ENCODE measurements at places on chromosomes 1 and 21.

GRCh38 chr1:236978740-236979139 is 25.5 kb downstream of the MT1HL1 start:
- DNase-seq: no peak

GRCh38 chr1:159274631-159275030 is 27.5 kb upstream of the FCER1A start:
- DNase-seq: no peak

- peak; percentile 1 for DNase-seq
These were observed 31.6 kb upstream of the KIF1B start for GRCh38 chr1:10178597-10179405.

- no peak for DNase-seq
These were observed 186.4 kb downstream of the AKT3 start for GRCh38 chr1:243663651-243664050.

DNA sequence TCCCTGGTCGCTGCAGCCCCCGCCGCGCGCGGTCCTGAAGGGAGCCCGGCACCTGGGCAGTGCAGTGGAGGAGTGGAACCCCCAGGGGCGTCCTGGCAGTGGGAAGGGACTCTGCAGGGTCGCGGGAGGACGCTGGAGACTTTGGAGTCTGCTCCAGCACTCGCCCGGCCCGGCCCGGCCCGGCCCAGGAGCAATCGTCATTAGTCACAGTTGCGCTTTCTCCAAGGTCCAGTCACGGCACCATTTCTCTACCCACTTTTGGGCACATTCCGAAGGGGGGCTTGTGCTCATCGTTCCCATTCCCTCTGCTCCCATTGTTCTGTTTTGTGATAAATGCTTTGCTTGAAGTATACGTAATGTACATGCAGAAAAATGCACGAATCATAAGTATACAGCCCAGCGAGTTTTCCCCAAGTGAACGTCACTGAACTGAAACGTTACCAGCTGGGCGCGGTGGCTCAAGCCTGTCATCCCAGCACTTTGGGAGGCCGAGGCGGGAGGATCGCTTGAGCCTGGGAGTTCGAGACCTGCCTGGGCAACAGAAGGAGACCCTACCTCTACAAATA is 999 bp downstream of the THAP3 start:
- no peak for DNase-seq

- no peak for DNase-seq
These were observed 91.4 kb upstream of the TPTE start for GRCh38 chr21:10430005-10430404.

DNA sequence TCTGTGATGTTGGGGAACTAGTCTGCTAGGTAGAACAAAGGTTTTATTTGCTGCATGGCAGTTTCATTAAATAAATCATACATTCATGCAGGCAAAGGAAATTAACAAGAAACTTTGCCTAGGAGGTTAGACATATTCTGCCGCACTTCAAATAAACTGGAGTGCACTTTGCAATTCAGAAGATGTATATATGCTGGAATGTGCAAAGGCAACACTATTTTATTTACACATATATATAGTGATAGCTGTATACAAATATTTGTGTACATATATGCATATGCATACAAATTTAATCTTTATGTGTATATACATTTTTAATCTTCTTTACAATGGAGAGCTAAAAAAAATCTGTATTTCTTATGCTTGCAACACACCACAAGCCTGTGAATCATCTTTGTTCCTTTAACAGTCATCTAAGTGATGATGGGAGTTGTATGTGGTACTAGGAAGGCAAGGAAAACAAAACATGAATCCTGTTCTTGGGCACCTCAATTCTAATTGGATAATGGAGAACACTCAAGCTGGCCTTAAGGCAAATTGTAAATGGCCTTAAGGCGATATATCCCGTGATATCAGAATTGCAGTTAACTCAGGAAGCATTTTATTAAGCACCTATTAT is 605.8 kb upstream of the CAMK1G start:
- no peak for DNase-seq

DNA sequence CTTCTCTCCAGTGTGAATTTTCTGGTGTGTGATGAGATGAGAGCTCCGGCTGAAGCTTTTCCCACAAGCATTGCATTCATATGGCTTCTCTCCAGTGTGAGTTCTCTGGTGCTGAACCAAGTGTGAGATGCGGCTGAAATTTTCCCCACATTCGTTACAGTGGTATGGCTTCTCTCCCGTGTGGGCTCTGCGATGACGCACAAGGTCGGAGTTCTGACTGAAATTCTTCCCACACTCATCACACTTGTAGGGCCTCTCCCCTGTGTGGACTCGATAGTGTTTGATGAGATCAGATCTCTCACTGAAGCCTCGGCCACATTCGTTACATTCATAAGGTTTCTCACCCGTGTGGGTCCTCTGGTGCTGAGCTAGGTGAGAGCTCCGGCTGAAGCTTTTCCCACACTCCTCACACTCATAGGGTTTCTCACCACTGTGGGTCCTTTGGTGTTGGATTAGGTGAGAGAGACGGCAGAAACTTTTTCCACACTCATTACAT is 7.4 kb downstream of the ZNF436 start:
- no peak for DNase-seq

DNA sequence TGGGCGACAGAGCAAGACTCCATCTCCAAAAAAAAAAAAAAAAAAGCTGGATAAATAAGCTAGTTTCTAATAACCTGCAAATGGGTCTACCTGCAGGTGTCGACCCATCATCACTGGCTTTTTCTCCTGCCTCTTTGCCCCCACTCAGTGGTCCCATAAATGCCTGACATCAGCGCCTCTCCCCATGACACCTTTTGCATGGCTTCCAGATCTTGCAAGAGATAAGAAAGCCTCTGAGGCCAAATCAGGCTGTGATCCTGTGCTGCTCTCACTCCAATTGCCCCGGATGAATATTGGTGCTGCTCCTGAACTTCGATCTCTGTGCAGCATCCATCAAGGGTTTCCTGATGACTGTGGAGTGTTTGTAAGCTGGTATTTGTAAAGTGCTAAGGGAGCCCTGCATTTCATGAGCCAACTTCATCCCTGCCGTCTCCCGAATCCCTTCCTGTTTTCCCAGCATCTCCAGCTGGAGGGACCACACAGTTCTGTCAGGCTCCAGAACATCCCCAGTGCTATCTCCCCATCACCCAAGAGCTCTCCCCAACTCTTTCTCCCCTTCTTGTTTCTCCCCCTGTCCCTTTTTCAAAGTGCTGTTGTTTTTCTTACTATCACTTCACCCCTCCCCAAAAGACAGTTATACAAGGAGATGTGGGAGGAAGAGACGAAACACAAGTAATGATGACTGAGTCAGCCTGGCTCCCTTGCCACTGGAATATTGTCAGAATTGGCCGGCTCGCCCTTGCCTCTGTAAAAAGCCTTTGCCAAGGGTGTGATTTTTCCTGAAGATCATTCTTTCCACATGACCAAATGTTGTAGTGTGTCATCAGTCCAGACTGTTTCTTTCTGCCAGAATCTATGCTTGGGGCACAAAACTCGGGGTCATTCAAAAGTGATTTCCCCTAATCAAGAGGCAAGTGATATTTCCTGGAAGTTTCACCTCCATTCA is 2.8 kb upstream of the EFHD2 start:
- no peak for DNase-seq

GRCh38 chr21:27275294-27275927 is 308.5 kb upstream of the ADAMTS5 start:
- DNase-seq: no peak

DNA sequence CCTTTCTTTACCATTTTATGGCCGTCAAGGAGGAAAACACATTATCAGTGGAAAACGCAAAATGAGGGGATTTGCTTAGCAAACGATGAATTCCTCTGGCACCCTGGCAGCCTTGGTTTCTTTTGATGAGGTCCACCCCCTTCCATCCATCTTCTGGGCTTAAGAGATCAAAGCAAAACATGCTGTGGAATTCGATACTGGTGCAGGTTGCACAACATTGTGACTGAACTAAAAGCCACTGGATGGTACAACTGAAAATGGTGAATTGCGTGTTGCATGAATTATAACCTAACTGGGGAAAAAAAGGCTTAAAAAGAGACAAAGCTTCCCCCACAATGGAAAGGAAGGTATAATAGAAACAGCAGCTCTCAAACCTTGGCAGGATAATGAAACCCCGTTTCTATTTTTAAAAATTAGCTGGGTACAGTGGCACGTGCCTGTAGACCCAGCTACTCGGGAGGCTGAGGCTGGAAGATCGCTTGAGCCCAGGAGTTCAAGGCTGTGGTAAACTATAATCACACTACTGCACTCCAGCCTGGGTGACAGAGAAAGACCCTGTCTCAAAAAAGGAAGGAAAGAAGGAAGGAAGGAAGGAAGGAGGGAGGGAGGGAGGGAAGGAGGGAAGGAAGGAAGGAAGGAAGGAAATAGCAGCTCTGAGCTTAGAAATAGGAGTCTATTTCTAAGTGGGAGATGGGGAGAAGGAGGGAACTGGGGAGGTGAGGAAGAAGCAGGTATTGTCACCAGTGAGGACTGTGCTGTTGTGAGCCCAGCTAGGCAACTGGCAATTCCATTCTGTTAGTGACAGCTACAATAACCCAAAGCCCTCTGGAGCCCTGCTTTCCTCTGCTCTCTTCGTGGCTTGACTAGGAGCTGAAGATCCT is 29.0 kb upstream of the LGALS8 start:
- DNase-seq: no peak

DNA sequence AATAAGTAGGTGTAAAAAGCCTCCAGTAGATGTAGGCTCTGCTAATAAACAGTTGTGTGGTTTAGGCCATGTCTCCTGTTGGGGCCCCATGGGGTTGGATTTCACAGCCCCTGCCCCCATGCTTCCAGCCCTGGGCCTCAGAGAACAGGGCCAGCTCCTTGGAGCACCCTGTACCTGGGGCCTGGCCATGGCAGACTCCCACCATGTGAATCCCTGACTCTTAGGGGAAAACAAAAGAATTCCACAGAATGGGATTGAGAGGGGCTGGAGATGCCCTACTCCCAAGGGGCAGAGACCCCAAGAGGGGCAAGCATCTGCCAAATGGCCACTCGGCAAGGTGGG is 11.5 kb downstream of the LRP8 start:
- no peak for DNase-seq

- no peak for DNase-seq
These were observed 213.7 kb downstream of the BRINP2 start for GRCh38 chr1:177384461-177384860.

DNA sequence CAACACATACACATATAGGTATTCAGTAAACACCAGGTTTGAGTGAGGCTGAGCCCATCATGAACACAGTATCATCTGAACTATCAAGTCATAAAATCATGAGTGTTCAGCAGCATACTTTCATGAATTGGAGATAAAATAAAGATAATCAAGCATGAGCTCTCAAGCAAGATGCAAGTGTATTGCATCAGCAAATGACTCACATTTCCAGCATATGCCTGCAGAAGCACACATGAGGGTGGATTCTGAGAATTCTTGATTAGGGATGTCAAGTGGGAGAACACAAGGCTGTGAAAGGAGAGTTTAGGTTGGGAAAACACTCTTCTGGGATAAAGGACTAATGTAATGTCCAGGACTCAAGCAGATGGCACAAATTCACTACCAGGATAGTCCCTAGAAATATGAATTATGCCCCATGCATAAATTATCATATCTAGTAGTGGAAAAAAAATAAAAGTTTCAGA is 299.2 kb downstream of the SRGAP2C start:
- DNase-seq: no peak

- DNase-seq: peak; percentile 16
These were observed 29.1 kb downstream of the KNCN start for GRCh38 chr1:46522184-46522968.

All from substantia nigra (tissue), 51 donors.